Daoy (cell line): ENCODE measurements at places on chromosomes 7 and 10. TPM values are rescaled to one million over a fixed set of nuclear protein-coding genes. Genes with fewer than 3 reads are reported as not detected.

DNA sequence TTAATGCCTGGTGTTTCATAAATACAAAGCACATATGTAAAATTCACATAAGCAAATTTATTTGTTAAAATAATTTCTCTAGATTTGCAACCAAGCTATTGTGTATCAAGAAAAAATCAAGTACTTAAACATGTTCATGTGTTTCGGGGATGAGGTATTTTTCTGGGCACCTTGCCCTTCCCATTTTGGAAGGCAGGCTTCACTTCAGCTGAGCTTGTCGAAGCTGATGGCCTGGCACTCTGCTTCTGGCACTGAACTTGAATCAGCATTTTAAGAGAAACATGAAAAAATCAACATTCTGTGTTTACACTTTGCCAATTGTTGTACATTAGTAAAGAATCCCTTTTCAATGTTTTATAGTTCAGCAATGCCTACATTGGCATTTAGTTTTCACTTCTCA is 179.1 kb upstream of the STEAP4 start:
- no peak for DNase-seq

- no peak for DNase-seq
Observed at GRCh38 chr10:30134171-30134945, 75.0 kb upstream of the JCAD start.

DNA sequence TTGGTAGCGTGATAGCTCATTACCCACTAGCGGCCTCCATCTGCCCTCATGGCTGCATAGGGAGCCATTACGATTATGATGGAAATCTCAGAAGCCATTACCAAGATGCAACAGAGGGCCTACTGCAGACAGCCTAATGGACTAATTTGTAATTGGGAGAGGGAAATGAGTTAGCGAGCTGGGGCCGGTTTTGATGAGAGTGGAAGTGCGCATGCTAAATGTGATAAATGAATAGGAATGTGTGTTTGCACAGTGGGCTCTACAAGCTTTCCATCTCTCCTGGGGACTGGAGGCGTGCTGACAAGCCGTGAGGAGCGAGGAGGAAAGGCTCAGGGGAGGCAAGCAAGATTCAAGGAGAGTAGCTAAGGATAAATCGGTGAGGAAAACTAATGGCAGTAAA is 644.5 kb upstream of the GALNT17 start:
- DNase-seq, result no peak

GRCh38 chr7:140059273-140060242 is 3.2 kb downstream of the PARP12 start:
- DNase-seq, result peak; percentile 95

DNA sequence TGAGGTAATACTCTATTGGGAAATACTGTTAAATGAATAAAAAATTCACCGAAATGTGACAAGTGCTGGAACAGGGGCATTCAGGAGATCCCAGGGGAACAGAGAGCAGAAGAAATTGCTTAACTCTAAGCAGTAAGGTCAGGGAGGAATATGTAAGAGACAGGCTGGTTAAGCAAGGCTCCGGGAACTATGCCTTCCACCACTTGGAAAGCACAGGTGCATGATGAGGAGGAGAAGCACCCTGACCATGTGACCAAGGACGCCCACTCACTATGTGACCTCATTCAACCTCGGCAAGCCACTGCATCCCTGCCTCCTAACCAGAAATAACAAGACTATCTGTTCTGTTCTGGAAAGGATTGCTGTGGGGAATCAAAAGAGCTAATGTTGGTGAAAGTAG is 218.4 kb downstream of the ELMO1 start:
- peak; percentile 24 for DNase-seq

DNA sequence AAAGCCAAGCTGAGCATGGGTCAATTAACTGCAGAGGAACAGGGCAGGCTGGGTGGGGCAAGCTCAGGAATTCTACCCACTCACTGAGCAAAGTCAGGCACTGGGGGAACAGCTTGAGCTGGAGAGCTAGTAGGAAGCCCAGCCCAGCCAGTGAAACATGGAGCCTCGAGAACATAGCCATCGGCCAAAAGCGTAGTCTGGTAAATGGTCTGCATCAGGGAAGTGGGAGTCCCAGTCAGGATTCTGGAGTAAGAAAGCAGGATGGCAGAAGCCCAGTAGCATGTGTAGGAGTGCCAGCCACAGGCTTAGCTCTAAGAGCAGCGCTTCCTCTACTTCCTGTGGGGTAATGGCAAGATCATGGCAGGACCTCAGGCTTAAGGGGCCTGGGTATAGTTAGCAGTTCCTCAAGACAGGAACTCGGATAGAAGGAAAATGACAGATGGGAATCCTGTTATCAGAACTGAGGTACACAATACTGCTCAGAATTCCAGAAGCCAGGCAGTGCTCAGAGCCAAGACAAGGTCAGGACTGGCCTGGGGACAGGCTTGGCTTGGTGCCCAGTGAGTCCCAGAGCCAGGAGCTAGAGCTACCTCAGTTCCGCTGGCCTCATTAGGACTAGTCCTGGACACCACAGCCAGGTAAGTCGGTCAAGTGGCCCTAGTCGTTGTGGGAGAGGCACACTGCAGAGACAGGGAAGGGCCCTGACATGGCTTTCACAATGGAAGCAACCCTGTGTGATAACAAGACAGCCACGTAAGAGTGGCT is 65.4 kb upstream of the MXI1 start:
- no peak for DNase-seq

DNA sequence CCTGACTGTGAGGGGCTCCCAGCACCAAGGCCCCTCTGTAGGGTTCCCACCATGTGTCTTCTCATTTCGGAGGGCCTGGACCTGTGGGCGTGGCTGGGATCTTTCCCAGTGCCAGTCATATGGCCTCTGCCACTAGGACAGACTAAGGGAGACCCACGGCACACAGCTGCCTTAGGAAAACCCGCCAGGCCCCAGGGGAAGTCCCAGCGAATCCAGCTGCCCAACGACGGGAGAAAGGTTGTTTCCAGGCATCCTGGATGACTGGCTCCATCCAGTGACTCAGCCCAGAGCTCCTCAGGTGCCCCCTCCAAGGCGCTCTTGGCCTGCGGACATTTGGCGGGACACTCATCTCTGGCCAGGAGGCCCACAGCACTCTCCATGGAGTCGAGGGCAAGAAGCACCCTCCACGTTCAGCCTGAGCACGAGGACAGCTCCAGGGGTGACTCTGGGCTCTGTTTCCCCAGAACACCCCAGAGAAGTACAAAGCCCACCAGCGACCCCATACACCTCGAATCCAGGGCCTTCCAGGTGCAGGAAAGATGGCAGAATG is 39.9 kb downstream of the PWWP2B start:
- DNase-seq, result no peak

DNA sequence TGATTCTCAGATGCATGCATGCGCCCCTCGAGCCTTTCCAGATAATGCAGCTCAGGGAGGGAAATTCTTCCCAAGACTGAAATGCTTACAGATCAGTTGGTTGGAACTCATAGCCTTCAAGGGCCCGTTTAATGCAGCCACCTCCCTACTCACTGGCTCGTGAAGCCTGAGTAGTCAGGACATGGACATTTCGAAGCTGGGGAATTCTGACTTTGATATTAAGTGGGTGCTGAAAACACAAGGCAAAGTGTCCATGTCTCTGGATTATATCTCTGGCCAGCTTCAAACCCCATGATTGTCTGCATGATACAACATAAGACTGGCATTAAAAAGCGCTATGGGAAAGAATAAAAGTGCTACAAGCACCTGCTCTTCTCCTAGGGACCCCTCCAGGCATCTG is 207.5 kb downstream of the HERPUD2 start:
- no peak for DNase-seq

GRCh38 chr7:141649865-141650634 is 51.9 kb downstream of the DENND11 start:
- peak; percentile 92 for DNase-seq

DNA sequence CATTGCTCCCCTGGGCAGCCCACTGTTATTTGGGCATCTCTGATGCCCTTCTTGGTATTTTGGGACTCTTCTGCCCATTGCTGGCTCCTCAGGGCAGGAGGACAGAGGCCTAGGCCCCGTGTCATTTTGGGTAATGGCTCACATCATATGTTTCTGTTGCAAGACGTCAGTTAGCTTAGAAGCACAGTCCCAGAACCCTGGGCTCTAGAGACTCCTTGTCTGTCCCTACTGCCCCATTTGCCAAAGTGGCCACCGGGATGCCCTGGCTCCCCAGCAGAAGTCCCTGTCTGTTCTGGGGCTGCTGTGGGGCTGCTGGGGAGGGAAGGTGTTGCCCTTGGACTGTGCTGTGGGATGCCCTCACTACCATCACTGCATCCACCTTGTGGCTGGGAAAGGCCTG is 48.8 kb downstream of the ADCYAP1R1 start:
- DNase-seq, result no peak

GRCh38 chr7:49717547-49717946 is 55.9 kb upstream of the VWC2 start:
- DNase-seq, result no peak

DNA sequence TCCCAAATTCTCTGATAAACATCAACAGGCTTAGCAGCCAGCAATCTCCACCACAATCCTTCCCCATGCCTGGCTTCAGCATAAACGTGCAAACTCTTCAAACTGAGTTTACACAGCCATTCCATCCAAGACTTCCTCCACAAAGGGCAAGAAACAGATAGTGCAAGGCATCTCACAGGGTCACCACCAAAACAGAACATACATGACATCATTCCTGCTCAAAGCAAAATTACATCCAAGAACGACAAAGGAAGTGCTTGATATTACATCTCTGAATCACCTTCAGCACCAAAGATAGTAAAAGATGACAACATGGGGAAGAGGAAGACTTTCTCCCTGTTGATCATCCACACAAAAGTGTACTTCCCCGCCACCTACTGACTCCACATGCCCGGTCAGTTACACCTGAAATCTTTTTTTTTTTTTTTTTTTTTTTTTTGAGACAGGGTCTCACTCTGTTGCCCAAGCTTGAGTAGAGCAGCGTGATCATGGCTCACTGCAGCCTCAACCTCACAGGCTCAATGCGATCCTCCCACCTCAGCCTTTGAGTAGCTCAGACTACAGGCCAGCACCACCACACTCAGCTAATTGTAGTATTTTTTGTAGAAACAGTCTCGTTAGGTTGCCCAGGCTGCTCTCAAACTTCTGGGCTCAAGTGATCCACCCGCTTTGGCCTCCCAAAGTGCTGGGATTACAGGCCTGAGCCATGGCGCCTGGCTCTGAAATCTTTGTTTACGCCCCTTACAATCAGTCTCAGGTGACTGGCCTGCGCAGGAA is 127.5 kb downstream of the PARD3 start:
- no peak for DNase-seq

DNA sequence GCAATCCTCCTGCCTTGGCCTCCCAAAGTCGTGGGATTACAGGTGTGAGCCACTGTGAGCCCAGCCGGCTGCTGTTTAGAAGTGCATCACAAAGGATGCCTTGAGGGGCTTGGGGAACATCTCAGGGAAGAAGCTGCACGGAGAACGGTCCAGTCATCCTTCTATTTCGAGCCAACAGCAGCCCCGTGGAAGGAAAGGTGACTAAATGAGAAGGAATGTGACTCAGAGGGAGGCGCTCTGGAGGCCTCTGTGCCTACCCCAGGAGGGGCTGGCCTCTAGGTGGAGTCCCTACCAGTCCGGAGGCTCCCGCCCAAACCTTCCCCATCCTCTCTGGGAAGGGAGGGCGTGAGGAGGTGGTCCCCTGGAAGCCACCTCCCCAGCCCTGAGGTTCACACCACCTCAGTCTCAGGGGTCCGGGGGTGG is 76.2 kb downstream of the CTBP2 start:
- peak; percentile 90 for DNase-seq

DNA sequence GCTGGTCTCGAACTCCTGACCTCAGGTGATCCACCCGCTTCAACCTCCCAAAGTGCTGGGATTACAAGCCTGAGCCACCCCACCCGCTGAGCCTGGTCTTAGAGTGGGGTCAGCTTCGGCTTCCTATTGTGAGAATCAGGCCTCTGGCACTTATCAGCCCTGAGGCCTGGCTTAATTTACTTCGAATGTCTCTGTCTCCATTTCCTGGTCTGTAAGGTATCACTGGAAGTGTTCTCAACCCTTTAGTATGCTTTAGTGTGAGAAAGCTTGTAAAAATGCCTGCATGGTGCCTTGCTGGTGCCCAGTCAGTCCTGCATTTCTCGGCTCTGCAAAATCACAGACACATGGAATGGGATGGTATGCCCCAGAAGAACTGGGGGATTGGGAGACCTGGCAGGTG is 671.4 kb upstream of the GALNT17 start:
- DNase-seq, result no peak

- no peak for DNase-seq
Observed at GRCh38 chr10:58590924-58591323, 78.3 kb downstream of the BICC1 start.

DNA sequence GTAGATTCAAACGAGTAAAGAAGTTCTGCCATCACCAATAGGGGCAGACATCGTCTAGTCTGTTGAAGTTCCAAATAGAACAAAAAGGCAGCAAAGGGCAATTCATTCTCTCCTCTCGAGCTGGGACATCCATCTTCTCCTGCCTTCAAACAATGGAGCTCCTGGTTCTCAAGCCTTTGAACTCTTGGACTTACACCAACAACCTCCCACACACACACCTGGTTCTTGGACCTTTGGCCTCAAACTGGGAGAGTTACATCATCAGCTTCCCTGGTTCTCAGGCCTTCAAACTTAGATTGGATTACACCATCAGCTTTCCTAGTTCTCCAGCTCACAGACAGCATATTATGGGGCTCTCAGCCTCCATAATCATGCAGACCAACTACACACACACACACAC is 9.8 kb upstream of the GIMAP5 start:
- no peak for DNase-seq

GRCh38 chr10:49231086-49231820 is 43.1 kb upstream of the TMEM273 start:
- no peak for DNase-seq

- peak; percentile 17 for DNase-seq
Observed at GRCh38 chr10:114379631-114380041, 24.7 kb downstream of the AFAP1L2 start.

DNA sequence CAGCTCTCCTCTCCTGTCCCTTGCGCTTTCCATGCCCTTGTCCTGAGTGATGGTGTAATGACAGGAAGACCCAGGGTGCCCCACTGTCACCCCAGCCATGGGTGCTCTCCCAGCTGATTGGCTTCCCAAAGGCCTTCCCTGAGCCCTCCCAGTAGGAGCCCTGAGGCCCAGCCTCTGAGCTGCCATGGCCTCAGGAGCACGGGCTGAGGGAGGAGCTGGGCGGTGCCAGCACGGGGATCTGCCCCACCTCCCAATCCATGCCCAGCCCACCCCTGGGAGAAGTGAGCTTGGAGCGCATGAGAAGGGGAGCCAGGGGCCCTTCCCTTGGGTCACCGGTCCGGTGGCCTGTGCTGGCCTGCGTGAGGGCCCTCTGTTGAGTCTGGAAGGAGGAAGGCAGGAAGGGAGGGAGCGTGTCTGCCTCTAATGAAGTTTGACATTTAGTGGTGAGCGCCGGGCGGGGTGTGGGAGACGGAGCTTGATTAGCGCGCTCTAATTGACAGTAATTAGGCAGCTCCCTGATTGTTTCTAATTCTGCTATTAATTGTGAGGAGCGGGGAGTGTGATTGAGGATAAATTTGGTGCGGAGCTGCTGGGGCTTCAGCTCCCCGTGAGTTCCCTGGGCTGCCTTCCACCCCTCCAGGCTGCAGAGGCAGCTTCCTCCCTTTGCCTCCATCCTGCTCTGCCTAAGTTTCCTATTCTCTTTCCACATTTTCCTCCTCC is 28.3 kb downstream of the GBX1 start:
- DNase-seq, result no peak

GRCh38 chr10:126170776-126171175 is 217.5 kb downstream of the ADAM12 start:
- DNase-seq, result no peak

GRCh38 chr10:96500519-96500918 is 13.2 kb downstream of the TLL2 start:
- DNase-seq, result no peak

OPN1SW gene
- not detected in 2 replicates for total RNA-seq

AMPH gene
- total RNA-seq, result 14.0 and 27.8 TPM in 2 replicates

TPST1 gene
- 73.3 and 87.1 TPM in 2 replicates for total RNA-seq

CDH23 gene
- total RNA-seq, result 0.21 and 0.40 TPM in 2 replicates

ASIC3 gene
- 0.12 and 1.5 TPM in 2 replicates for total RNA-seq

TAS2R41 gene
- total RNA-seq, result not detected in 2 replicates

GPR15LG gene
- total RNA-seq, result not detected in 2 replicates

CAMK2B gene
- total RNA-seq, result 0.06 TPM in 1 of 2 replicates, not detected in the other
